ENCODE measurements at places on chromosomes 16 and 17.
A peak's percentile ranks its signal among the peaks of the same experiment; 100 is the strongest.

- DNase-seq, result no peak
Observed at GRCh38 chr17:76188213-76189016, 47.4 kb upstream of the FOXJ1 start.

- no peak for DNase-seq
Observed at GRCh38 chr16:398561-399339, 1.8 kb downstream of the NME4 start.

DNA sequence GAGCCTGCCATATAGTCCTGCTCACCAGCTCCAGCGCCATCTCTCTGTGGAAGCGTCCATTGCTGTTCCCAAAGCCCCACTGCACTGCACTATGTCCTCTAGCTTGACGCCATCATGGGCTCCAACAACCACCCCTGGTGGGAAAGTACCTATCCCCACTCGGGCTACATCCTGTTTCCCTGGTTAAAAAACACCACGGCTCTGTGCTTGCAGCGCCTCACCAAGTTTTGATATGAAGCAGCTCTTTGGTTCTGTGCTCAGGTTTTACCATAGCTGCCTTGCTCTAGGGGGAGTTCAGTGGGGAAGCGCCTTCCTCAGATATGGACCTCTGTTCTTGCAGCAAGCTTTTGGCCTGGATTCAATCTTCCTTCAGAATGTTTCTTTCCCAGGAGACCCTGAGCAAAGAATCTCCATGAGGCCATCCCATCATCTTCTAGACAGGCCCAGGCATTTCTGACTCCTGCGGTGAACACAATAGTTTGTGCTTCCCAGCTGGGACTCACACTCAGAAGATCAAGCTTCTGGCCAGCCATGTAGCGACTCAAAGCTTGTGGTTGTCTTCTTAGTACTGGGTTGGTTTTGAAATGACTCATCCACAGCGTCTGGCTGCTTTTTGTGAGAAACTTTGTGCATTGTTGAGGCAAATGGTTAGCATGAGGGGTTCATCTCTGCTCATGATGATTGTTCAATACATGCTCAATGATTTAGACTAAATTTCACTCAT lies 39.5 kb downstream of the DYNLRB2 start:
- peak; percentile 67 for DNase-seq

- DNase-seq, result no peak
Observed at GRCh38 chr17:57174591-57174990, 81.7 kb upstream of the MSI2 start.

- DNase-seq, result peak; percentile 99
Observed at GRCh38 chr16:22190081-22190775, 15.8 kb upstream of the EEF2K start.

- DNase-seq, result no peak
Observed at GRCh38 chr17:41913798-41914197, 5.0 kb downstream of the ACLY start.

DNA sequence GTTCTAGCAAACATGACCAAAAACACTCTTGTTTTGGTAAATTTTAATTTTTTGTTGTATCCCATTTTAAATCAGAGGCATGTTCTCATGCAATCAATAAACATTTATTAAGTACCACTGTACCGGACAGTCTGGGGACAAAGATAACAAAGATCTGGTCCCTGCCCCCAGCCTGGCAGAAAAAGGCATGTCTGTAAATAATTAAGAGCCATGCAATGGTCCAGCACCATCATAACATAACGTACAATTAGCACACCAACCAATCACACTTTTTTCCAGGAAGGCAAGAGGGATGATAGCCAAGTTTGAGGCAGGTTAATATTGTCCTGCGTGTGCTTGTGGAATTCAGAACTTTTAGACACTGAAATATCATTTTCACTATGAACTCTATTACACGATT lies 3.5 kb downstream of the KCNJ16 start:
- DNase-seq, result no peak

- DNase-seq, result no peak
Observed at GRCh38 chr16:89292443-89293078, 75.1 kb downstream of the ZNF778 start.

- no peak for DNase-seq
Observed at GRCh38 chr16:53925107-53925410, 221.1 kb downstream of the FTO start.

DNA sequence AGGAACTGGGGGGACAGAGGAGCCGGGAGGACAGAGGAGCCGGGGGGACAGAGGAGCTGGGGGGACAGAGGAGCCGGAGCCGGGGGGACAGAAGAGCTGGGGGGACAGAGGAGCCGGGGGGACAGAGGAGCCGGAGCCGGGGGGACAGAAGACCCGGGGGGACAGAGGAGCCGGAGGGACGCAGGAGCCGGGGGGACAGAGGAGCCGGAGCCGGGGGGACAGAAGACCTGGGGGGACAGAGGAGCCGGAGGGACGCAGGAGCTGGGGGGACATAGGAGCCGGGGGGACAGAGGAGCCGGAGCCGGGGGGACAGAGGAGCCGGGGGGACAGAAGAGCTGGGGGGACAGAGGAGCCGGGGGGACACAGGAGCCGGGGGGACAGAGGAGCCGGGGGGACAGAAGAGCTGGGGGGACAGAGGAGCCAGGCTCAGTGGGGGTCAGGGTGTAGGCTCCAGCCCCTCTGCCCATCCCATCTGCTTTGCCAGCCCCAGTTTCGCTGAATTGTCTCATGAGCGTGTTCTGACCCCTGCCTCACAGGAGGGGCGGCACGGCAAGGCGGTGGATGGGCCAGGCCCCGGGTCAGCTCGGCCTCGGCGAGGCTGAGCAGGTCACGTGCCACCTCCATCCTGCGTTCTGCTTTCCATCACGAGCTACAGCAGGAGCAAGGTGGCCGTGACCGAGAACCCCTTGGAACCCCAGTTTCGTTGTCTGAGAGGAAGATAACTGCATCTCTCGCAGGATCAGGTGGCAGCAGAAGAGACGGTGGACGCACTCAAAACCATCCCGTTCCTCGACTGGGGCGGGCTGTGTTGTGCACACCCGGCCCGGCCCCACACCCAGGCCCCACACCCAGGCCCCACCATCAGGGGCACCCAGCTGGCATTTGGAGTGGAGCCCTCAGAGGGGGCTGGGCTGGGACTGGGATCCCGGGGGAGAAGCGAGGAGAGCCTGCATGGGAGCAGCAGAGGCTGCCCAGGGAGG lies 26.1 kb upstream of the CBFA2T3 start:
- no peak for DNase-seq

- no peak for DNase-seq
Observed at GRCh38 chr17:50533720-50534148, 1.2 kb downstream of the EPN3 start.

DNA sequence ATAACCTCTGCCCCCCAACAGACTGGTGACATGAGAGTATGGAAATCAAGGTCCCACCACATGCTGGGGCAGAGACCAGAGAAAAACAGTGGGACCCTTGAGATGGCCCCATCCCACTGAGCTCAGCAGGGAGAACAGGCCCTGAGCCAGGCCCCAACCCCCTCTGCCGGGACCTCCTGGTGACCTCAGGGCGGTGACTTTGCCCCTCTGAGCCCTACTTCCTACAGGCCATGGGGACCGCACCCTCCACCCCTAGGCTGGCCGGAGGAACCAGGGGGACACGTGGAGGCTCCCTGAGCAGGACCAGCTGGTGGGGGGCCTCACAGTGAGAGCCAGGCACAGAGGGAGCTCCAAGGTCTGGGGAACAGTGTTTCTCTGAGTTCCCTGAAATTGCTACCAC lies 13.8 kb upstream of the SRRM2 start:
- DNase-seq, result no peak

DNA sequence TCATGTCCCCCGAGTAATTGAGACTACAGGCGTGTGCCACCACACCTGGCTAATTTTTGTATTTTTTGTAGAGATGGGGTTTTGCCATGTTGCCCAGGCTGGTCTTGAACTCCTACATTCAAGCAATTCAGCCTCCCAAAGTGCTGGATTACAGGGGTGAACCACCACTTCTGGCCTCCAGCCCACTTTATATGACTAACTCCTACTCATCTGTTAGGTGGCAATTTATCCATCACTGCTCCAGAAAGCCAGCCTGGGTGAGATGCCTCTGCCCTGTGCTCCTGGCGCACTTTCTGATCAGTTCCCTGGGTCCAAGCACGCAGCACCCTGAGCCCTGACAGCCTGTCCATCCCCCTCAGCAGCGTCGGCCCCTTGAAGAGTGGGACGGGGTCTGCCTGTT lies 29.4 kb downstream of the ADAM11 start:
- DNase-seq, result no peak

DNA sequence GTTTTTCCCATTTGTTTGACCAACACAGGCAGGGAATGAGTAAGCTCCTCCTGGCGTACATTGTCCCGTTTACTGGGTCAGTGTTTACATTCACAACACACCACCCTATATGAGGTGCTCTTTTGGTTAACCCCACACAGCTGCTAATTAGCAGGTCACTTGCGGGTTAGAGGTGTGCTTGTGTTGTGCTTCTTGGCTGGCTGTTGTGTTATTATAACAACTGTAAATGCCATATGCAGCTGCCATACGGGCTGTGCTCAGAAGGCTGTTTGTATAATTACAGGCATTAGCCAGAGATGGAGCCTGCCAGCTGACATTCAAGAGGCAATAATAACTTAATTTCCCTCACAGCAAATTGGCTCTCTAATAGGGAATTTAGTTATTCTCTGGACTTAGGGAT lies 205.1 kb upstream of the ELAC2 start:
- DNase-seq, result no peak

DNA sequence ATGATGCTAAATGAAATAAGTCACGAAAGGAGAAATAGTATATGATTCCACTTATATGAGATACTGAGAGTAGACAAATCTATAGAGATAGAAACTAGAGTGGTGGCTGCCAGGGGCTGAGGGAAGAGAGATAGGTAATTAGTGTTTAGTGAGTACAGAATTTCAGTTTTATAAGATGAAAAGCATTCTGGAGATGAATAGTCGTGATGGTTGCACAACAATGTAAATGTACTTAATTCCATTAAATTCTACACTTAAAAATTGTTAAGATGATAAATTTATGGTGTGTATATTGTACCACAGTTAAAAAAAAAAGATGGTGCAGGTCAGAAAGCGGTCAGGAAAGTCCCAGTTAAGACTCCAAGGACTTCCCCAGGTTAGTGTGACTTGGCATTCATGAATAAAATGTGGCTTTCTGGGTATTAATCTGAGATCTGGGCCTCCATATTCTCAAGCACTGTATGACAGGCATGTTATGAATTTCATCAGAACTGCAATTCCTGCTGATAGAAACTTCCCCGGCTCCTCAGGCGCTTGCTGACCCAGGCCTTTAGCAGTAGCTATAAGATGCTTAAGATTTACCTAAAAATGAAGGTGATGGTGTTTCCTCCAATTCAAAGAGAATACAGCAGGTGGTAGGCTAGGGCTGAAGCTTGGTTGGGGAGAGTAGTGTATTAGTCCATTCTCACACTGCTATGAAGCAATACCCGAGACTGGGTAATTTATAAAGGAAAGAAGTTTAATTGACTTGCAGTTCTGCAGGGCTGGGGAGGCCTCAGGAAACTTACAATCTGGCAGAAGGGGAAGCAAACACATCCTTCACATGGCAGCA lies 115.3 kb upstream of the SOX9 start:
- no peak for DNase-seq

GRCh38 chr16:85898521-85899442 lies at the start of gene IRF8:
TSS of gene IRF8 (plus strand) at chr16:85899162. CDS start at chr16:85903016, 3,854 bp downstream.
- peak; percentile 80 for DNase-seq

GRCh38 chr16:81210807-81211206 lies 27.7 kb upstream of the BCO1 start:
- no peak for DNase-seq

- DNase-seq, result no peak
Observed at GRCh38 chr17:80671039-80671824, 126.6 kb downstream of the RPTOR start.

All from CD4-positive, alpha-beta T cell treated with Interleukin-6 for 4 hours (primary cell).